ENCODE measurements at places on chromosomes 5 and 9.

DNA sequence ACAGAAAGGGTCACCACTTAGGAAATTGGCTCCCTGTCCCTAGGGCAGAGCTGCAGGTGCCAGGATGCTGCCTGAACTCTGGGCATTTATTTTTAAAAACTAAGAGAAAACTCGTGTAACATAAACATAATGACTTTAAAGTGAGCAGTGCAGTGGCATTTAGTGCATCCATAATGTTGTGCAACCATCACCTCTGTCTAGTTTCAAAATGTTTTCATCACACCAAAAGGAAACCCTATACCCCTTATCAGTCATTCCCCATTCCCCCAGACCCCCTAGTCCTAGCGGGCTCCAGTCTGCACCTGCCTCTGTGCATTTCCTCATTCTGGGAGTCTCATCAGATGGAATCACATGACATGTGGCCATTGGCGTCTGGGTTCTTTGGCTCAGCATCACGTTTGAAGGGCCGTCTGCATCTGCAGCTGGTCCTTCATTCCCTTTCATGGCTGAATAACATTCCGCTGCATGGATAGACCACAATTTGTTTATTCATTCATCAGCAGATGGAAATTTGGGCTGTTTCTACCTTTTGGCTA, 55.8 kb downstream of the NSG2 start:
- DNase-seq, result no peak

- DNase-seq, result no peak
Observed at GRCh38 chr5:141672841-141673813, 8.9 kb downstream of the ARAP3 start.

DNA sequence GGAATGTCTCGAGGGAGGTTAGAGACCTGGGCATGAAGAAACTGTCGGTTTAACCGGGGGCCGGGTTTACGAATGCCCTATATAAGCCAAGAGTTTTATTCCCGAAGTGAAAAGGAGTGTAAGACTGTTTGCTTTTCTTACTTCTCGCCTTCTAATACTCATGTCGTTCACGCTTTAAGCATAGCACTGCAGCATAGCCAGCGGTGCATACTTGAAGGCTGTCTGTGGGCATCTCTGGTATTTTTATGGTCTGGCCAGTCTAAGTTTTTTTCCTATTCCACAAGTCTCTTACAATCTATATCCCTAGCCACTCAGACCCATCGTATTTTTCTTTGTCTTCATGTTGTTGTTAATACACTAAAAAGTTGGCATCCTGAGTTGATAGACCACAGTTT, 1.2 kb downstream of the UHRF2 start:
- no peak for DNase-seq

- DNase-seq, result no peak
Observed at GRCh38 chr5:102807878-102808502, 52.9 kb downstream of the PAM start.

- DNase-seq, result no peak
Observed at GRCh38 chr5:131068893-131069643, 96.0 kb downstream of the HINT1 start.

DNA sequence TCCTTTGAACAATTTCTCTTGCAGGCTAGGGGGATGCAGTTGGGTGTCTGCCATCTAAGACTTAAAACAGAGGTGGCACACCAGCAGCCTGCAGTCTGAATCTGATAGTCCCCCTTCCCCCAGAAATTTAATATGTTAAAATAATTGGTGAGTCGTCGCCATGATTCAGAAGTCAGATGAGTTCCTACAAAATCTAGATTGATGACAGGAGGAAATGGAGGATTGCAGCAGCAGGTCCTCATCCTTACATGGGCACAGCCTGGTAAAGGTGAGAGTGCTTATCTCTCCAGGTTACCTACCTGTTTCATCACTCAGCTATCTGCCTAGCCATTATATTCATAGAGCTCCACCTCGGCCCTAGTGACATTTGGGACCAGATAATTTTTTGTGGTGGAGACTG, 112.3 kb downstream of the PCSK1 start:
- no peak for DNase-seq

DNA sequence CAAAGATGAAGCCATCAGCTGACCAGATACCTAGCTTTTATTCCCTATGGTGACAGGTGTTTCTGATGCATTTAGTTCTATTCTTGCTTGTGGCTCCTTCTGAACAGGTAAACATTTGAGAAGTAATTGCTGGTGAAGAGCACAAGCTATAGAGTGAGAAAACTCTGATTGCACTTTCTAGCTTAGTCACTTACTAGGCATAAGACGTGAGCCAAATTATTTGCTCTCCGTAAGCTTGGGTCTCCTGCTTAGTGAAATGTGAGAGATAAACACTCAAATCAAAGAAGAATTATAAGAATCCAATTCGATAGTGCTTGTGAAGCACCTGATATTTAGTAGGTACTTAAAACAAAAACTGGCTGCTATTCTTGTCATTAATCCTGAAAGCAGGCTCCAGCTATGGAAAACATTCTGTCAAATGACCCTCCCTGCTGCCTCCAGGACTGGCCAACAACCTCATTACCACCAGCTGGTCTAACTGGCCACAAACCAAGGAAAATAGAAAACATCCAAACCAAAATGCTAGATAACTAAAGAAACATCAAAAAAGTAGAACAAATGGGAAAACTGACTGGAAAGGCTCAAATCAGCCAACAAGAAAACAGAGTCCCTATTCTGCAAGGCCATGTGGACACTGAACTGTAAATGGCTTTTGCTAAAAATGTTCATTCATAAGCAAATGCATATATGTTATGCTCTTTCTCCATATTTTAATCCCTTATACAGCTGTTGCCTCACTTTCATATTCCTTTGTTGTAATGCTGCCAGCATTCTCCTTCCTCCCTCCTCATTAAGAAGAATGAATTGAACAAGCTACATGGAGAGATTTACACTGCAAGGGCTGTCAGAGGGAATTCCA, 616.1 kb downstream of the DTWD2 start:
- no peak for DNase-seq

DNA sequence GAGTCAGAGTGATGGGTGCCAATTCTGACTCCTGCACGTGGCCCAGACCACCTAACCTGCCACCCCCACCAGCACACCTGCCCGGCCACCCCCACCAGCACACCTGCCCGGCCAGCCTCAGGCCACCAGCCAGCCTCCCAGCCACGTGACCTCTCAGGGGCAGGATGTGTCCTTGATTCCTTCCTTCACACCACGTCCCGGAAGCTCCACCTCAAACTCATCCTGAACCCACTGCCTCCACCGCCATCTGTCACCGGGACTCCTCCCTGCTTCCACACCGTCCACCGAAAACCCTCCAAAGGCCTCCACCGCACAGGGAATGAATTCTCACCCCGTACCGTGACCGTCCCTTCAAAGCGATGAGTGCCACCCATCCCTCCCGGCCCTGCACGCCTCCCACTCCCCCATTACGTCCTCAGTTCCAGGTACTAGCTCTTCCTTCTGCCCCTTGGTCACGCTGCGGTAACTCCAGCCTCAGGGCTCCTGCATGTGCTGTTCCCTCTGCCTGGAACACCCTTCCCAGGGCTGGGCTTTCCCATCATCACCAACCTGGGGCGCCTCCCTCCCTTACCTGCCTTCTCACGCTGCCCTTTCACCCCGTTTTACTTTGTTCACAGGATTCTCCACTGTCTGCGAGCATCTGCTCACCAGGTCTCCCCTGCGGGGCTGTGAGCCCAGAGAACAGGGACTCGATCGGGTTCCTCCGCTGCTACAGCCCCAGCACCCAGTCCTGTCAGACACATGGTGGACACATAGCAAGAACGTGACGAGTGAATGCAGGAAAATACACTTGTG, 82.9 kb downstream of the ADAMTS2 start:
- DNase-seq, result no peak

DNA sequence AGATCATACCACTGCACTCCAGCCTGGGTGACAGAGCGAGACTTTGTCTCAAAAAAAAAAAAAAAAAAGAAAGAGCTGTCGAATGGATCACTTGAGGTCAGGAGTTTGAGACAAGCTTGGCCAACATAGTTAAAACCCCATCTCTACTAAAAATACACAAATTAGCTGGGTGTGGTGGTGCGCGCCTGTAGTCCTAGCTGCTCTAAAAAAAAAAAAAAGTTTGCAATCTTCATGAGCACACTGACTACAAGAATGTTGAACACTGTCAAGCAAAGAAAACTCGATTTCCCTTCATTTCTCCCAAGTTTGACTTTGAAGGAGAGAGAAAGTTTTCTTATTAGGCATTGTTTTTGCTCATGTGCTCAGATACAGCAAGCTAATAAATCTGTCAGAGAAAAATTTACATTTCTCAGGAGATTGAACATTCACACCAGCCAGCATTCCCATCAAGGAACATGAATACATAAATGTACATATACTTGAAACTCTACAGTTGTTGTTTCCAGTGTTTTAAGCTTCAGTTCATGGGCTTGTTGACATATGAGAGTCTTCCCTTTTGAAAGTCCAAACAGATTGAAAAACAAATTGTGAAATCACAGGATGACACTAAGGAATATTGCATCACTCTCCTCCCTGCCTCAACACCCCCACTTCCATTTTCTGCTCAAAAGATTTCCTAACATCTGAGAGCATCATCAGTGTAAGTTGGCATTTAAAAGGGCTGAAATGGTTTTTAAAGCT, 81.8 kb downstream of the ARRDC3 start:
- no peak for DNase-seq

DNA sequence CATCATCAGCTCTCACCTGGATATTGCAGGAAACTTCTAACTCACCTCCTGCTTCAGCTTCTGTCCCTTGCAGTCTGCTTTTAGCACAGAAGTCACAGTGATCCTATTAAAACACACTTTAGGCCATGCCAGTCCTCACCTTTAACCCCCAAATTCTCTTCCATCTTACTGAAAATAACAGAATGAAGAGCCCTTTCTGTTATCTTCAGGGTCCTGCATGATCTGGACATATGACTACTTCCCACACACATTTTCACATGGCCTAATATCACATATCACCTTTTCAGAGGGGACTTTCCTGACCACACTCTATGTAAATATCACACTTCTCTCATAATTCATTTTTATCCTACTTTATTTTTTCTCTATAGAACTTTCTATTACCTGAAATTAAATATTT, 550.6 kb upstream of the CLINT1 start:
- no peak for DNase-seq

DNA sequence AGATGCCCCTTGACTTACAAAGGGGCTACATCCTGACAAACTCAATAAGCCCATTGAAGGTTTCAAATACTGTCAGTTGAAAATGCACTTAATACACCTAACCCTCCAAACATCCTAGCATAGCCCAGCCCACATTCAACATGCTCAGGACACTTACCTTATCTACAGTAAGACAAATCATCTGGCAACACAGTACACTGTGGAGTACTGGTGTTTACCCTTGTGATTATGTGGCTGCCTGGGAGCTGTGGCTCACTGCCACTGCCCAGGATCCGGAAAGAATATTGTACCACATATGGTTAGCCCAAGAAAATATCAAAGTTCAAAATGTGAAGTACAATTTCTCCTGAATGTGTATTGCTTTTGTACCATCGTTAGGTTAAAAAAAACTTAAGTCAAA, 562.2 kb downstream of the HTR1A start:
- DNase-seq, result no peak

DNA sequence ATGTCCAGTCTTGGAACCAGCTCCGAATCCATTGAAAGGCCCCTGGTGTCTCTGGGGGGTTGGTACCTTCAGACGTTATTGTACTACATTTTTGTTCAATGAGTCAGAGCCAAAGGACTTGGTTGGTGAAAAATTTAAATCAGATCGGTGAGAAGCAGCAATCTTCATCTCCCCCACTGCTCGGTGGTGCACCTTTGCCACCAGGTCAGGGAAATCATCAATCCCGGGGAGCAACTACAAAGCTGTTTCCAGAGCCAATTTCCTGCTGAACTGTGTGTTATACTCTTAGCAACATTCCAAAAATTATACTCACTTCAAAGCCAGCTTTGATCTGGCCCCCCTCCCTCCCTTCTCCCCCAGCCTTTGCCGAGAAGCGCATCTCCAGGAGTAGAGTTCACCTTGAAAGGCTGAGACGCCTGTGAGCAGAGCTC, 375.2 kb upstream of the WWC1 start:
- DNase-seq, result no peak

DNA sequence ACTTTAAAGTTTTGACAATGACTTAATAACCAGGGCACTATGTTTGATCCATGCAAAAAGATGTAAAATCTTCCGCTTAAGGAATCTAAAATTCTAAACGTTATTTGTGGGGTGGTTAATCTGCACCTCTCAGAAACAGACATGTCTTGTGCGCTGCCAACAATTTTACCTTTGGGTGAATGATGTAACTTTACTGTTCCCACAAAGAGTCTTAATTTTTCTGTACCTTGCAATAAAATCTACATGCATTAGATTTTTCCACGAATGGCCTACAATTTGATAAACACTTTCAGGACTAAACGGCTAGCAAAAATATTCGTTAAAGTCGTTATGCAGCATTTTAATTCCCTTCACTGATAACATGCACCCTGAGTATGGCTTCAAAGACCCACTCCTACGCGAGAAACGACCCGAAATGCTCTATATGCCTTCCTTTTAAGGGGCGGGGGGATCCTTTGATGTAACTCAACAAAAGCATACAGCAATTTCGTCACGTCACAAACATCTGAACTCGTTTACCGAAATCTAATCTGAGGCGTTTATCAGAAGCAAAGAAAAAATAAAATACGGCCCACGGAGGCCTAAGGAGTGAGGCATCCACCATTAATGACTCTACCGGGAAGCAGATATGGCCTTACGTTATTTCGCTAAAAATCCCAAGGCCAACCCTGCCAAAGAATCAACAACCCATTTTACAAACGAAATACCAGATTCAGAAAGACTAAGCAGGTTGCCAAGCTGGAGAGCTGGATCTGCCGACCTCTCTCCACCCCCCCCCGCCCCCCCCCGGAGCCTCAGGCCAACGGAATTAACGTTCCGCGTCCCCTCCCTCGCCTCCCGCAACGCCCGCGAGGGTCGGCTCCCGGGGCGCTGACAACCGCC, 621 bp downstream of the AK6 start:
- DNase-seq, result no peak

GRCh38 chr5:154962494-154962893, 21.6 kb downstream of the MRPL22 start:
- no peak for DNase-seq

DNA sequence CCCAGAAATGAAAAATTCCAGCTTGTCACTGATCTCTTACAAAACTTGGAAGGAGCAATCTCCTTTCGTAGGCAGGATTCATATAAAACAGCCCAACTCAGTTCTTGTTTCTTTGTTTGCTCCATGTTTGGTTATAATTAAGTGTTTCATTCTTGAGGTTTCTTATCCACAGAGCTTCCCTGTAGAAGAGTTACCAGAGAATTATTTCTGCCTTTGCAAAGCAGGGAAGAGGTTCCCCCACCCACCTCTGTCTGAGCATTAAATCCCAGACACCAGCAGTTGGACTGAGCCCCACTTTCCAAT, 34.1 kb upstream of the RAI14 start:
- DNase-seq, result no peak

DNA sequence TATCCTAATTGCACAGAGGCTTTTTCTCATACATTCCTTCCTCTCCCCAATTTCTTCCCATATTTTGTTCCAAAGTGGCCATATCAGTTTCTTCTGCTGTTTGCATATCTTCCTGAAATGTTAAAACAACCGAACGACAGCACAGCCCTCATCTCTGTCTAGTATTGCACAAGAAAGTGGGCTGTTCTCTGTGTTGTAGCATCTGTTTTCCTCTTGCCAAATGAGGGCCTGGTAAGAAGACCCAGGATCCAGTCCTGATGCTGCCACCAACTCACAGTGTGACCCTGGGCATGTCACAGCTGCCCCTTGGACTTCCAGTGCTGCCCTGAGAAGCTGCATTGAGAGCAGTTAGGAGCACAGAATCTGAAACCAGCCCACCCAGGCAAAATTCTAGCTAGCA, 4.1 kb downstream of the SLC31A2 start:
- DNase-seq, result no peak
